SK-N-DZ (cell line): ENCODE measurements at places on chromosomes 3 and 15.
A peak's percentile ranks its signal among the peaks of the same experiment; 100 is the strongest.

DNA sequence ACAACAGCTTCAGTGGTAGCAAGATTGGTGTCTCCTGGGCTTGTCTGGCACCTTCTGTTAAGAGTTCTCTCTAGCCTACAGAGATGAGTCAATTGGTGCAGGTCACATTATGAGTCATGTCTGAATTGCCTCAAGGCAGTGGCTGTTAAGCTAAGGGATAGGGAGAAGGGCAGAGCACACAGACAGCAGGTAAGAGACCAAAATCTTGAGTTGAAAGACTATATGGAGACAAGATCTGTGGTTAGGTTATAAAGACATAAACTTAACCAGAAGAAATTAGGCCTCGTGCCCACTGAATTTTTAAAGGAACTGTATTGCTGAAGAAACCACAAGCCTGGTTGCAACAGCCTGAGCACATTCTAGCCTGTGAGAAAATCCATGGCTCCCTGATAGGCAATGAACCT, 19.2 kb upstream of the KPNA1 start:
- DNase-seq = no peak

DNA sequence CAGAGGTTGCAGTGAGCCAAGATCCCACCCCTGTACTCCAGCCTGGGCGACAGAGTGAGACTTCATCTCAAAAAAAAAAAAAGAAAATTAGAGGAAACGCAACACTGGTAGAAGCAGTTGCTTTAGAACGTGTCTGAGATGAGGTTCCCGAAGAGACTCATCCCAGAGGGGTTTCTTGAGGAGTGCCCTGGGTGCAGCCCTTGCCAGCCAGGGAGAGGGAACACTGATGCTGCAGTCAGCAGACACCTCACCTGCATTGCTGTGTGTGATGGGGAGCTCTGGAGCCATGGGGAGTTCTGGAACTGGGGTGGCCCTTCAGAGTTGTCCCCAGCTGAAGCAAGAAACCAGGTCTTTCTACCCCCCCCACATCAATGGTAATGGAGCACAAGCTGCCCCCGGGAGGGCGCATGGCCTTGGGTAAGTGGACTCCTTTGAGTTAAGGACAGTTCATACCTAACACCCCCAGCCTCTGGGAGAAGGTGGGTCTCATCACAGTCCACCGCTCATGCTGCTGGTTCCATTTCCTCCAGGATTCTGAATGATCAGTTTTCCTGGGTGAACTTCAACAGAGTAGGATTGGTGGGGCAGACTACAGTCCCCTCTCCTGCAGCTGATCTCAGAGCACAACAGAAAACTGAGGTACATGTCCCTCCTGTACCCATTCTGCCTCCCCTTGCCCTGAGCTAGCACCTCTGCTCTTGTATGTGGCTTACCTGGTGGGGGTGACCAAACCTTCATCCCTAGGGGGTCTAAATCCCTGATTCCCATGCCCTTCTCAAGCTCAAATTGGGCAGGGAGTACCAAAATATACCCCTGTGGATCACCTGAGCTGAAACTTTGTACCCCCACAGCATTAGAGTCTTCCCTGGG, 18.7 kb upstream of the LRRC2 start:
- no peak for DNase-seq

- DNase-seq = no peak
These were observed 14.1 kb downstream of the CYP1A2 start for GRCh38 chr15:74762791-74763150.

DNA sequence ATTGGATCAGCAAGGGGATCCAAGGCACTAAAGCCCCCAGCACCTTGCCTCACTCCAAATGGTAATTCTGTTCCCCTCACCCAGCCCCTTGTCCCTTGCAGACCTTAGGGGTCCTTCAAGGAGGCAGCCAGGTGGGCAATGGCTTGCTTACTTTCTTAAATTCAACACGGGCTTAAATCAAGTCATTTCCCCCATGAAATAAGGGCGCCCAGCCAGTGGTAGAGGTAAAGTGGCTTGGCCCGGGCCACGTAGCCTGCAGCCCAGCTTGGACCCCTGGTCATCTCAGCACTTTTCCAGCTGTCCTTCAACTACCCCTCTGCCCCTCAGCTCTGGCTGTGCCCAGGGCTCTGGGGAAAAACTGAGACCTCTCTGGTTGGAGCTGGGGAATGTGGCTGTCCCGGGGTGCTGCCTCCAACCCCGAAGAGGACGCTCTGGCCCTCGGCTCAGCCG, 1.2 kb downstream of the PSTPIP1 start:
- DNase-seq = no peak

DNA sequence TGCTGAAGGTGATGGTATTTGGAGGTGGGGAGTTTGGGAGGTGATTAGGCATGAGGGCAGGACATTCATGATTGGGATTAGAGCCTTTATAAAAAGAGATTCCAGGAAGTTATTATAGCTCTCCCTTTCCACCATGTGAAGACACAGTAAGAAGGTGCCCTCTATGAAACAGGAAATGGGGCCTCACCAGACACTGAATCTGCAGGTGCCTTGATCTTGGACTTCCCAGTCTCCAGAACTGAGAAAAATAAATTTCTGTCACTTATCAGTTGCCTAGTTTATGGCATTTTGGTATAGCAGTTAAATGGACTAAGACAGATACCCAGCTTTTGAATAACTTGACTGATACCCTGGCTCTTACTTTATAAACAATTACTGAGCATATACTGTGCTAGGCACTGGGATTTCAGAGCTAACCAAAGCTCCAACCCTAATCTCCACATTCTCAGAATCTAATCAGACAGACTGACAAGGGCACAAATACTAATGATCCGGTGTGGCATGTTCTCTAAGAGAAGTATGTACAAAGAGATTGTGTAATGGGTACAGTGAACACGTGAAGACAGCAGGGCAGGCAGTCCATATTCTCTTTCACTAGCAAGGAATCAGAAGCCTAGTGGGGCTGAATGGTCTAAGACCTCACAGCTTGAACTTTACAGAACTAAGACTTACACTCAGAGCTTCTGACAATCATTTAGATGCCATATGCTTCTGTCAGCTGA, 343.1 kb downstream of the WDR72 start:
- no peak for DNase-seq

GRCh38 chr3:139286825-139287224, 57.0 kb upstream of the MRPS22 start:
- DNase-seq = no peak

DNA sequence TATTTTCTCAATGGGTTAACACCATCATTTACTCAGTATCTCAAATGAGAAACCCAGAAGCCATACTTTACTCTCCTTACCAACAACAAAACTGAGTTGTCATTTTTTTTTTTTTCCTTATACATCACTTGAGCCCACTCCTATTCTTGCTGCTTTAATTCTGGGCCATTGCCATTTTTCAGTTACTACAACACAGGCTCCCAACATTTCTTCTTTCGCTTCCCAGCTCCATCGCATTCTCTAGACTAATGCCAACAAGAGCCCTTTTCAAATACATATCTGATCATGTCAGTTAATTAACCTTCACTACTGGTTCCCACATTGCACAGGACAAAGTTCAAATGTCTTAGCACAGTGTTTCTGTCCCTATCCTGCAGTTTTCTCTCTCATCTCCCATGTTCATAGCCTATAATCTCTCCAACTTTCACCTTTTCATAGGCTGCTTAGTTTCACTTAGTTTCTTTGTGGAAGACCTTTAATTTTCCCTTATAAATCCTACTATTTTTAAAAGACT, 22.5 kb upstream of the ANXA2 start:
- DNase-seq = no peak

GRCh38 chr15:60656481-60656880, 177.5 kb upstream of the ICE2 start:
- DNase-seq = no peak

DNA sequence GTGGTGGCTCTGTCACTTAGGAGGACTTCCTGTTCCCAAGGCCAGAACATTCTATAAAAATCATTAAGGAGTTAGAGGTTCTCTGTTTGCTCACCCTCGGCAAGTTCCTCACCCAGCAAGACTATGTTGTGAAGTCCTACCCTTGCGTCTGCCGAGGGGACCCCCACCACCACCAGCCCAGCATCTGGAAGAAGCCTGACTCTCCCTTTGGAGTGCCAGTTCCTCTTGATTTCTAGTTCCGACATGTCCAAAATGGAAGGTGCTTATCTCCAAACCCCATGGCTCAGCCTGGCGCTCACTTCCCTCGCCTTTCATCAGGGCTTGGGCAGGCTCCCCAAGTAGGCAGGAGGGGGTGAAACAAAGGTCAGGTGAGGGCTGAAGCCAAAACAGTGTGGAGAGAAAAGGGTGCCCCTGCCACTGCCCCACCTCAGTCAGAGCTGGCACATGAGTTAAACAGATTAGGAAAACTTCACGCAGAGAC, 41.0 kb downstream of the BHLHE40 start:
- no peak for DNase-seq

GRCh38 chr3:141426404-141427034, 58.2 kb downstream of the ZBTB38 start:
- no peak for DNase-seq

GRCh38 chr3:43490640-43491185, 131.1 kb downstream of the ANO10 start:
- no peak for DNase-seq

GRCh38 chr3:182521339-182521738, 272.0 kb upstream of the ATP11B start:
- DNase-seq = no peak

GRCh38 chr3:14721126-14721864, 46.4 kb downstream of the C3orf20 start:
- no peak for DNase-seq

- DNase-seq = peak; percentile 79
These were observed 171.1 kb downstream of the KCNAB1 start for GRCh38 chr3:156291272-156292123.

GRCh38 chr15:65385870-65386258, 8.1 kb upstream of the IGDCC3 start:
- DNase-seq = no peak

- DNase-seq = peak; percentile 60
These were observed 151.9 kb downstream of the CADPS start for GRCh38 chr3:62723166-62723913.

DNA sequence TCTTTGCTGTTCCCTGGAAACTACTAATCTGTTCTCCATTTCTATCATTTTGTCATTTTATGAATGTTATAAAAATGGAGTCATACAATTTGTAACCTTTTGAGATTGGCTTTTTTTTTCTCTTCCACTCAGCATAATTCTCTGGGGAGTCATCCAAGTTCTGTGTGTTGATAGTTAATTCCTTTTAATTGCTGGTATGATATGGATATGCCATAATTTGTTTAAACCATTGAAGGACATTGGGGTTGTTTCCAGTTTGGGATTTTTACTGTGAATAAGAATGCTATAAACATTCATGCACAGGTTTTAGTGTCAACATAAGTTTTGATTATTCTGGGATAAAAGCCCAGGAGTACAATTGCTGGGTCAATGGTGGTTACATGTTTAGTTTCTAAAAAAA, 279.4 kb downstream of the WNT5A start:
- no peak for DNase-seq

- DNase-seq = no peak
These were observed 87.3 kb downstream of the PEX5L start for GRCh38 chr3:179949412-179949811.
